Neural crest cell (in vitro differentiated cells): ENCODE measurements at places on chromosomes 7 and 10.

DNA sequence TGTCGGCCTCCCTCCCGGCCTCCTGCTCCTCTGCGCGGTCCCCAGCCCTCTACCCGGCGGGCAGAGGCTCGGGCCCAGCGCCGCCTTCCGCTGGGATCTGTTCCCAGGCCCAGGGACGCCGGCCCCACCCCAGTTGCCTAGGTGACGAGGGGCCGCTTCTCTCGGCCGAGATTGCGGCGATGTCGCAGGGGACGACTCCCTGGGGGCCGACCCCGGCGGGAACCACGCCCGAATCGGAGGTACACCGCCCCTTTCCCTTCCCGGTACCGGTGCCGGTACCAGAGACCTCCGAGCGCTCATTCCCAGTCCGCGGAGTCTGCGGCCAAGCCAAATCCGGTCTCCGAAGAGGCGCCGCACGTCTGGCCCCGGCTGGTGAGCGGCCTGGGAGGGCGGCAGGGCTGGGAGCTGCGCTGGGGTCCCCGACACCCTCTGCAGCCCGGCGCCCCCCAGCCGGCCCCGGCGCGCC lies at the start of gene CABCOCO1:
TSS of gene CABCOCO1 (plus strand) at position 136 of the 466 bp plus-strand sequence. CDS start at position 180, 44 bp downstream.
- peak; percentile 68 for DNase-seq
- H3K4me1 ChIP-seq = no peaks in the 10 kb centered on the region
- no peaks in the 10 kb centered on the region for H3K36me3 ChIP-seq
- peak within 1 kb of the TSS; percentile 81 for H3K4me3 ChIP-seq
- H3K27ac ChIP-seq = no peak within 1 kb of the TSS
- H3K27me3 ChIP-seq = peaks cover 6% of the 10 kb centered on the region

GRCh38 chr7:113890331-113891030 lies 28.3 kb downstream of the PPP1R3A start:
- no peak overlapping the region for H3K4me3 ChIP-seq
- no peak overlapping the region for H3K27ac ChIP-seq
- no peaks in the 10 kb centered on the region for H3K4me1 ChIP-seq
- no peaks in the 10 kb centered on the region for H3K27me3 ChIP-seq

DNA sequence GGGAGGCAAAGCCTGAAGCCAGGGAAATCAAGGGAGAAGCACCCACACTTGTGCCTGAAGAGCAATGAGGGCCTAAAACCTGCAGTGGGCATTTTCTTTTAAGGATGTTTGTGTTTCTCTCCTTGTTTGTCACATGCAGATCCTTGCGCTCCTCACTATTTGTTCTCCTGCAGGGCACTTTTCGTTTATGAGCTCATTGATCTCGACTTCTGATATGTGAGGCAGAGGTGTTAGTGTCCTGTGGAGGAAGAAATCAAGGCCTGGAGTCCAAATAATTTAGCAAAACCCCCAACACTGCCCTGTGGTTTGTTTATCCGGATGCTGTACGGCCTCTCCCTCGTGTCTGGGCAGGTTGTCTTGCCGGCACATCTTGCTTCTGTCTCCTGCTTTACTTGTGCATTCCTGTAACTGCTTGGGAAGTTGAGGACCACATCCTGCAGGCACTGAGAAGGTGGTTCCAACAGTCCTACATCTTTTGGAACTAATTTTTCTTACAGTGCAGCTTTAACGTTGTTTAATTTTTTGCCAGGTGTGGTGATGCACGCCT lies 13.7 kb downstream of the UBE3C start:
- H3K4me3 ChIP-seq = no peak overlapping the region
- H3K27ac ChIP-seq = no peak overlapping the region
- H3K36me3 ChIP-seq = no peaks in the 10 kb centered on the region
- peaks cover 35% of the 10 kb centered on the region for H3K4me1 ChIP-seq
- DNase-seq = no peak

GRCh38 chr10:6579904-6580278 lies at the start of gene PRKCQ:
PRKCQ (minus strand) TSS chr10:6580276; CDS start chr10:6515135, 65,141 bp downstream.
- peak within 1 kb of the TSS; percentile 90 for H3K4me3 ChIP-seq
- peaks cover 5% of the 10 kb centered on the region for H3K36me3 ChIP-seq
- peaks cover 42% of the 10 kb centered on the region for H3K27me3 ChIP-seq
- H3K27ac ChIP-seq = no peak within 1 kb of the TSS
- peaks cover 34% of the 10 kb centered on the region for H3K4me1 ChIP-seq
- DNase-seq = peak; percentile 41

DNA sequence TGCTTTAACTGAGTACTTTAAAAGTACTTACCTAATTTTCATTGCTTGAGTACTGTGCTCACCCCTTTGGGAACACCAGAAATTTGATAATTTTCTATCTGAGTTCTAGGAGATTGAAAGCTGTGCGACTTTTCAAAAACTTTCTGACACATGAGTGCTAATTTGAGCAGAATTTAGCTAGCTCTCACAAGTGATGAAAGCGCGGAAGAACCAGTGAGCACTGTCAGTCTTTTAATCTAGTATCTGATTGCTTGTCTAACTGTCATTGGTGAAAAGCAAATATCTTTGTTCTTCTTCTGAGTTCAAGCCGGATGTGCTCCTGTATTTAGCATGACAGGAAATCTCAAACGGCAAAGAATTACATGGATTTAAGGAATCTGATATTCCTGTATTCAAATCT lies 899.4 kb downstream of the CNTNAP2 start:
- H3K27me3 ChIP-seq = no peaks in the 10 kb centered on the region
- no peak for DNase-seq
- no peak overlapping the region for H3K27ac ChIP-seq
- no peak overlapping the region for H3K4me3 ChIP-seq

GRCh38 chr7:30181736-30182522 lies 47.1 kb downstream of the MTURN start:
- H3K27me3 ChIP-seq = no peaks in the 10 kb centered on the region
- H3K4me1 ChIP-seq = no peaks in the 10 kb centered on the region
- no peak for DNase-seq
- no peaks in the 10 kb centered on the region for H3K36me3 ChIP-seq
- H3K4me3 ChIP-seq = no peak overlapping the region

- H3K4me1 ChIP-seq = peaks cover 9% of the 10 kb centered on the region
- no peak for DNase-seq
- H3K36me3 ChIP-seq = no peaks in the 10 kb centered on the region
- no peak overlapping the region for H3K4me3 ChIP-seq
- no peaks in the 10 kb centered on the region for H3K27me3 ChIP-seq
Measured at GRCh38 chr10:15188603-15189002, 20.1 kb upstream of the NMT2 start.

DNA sequence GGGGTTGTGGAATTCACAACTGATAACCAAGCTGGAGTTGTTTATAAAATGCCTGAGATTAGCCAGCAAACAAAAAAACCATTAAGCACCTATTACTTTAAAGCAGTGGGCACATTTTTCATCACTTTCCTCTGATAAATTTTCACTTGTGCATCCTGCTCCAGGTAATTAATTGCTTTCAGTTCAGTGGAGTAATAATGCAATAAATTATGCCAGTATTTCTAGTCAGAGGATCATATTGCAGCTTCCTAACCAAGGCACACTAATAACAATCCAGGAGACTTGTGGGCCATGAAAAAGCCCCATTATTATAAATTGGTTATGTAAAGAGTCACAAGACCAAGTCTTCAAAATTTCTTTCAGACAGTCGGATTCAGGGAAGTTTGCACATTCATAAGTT lies 193.2 kb downstream of the LRMDA start:
- H3K27me3 ChIP-seq = no peaks in the 10 kb centered on the region
- no peak overlapping the region for H3K4me3 ChIP-seq
- H3K4me1 ChIP-seq = peaks cover 19% of the 10 kb centered on the region
- no peaks in the 10 kb centered on the region for H3K36me3 ChIP-seq
- no peak for DNase-seq
- no peak overlapping the region for H3K27ac ChIP-seq

DNA sequence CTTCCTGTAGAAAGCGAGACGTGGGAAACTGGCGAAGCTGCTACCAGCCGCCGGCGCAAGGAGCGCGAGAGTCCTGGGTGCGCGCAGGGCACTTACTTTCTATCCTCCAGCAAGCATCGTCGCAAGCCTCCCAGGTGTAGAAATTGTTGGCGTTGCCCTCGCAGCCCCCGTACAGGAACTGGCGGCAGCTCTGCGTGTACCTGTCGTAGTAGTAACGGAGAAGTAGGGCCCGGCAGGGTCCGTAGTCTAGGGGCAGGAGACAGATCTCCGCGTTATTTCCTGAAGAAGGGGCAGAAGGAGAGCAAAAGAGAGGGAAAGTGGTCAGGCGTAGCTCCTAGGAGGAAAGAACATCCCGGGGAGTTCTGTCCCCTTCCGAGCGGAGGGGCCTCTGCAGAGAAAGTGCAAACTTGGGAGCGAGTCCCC lies 501 bp downstream of the TFPI2 start:
- H3K4me1 ChIP-seq = peaks cover 11% of the 10 kb centered on the region
- peak; percentile 20 for DNase-seq
- H3K4me3 ChIP-seq = peak overlapping the region; percentile 98
- peaks cover 48% of the 10 kb centered on the region for H3K27me3 ChIP-seq

GRCh38 chr10:114822444-114823076 lies 980 bp downstream of the FHIP2A start:
- peak overlapping the region; percentile 96 for H3K4me3 ChIP-seq
- H3K27ac ChIP-seq = peak overlapping the region; percentile 87
- H3K27me3 ChIP-seq = peaks cover 3% of the 10 kb centered on the region
- H3K4me1 ChIP-seq = peaks cover 19% of the 10 kb centered on the region
- H3K36me3 ChIP-seq = peaks cover 8% of the 10 kb centered on the region

GRCh38 chr7:156152390-156152789 lies 340.1 kb upstream of the SHH start:
- H3K27me3 ChIP-seq = peaks cover 15% of the 10 kb centered on the region
- H3K4me3 ChIP-seq = no peak overlapping the region
- no peak for DNase-seq
- H3K27ac ChIP-seq = no peak overlapping the region
- H3K36me3 ChIP-seq = no peaks in the 10 kb centered on the region
- peaks cover 5% of the 10 kb centered on the region for H3K4me1 ChIP-seq

- H3K27ac ChIP-seq = no peak overlapping the region
- H3K27me3 ChIP-seq = no peaks in the 10 kb centered on the region
- peak overlapping the region; percentile 55 for H3K4me3 ChIP-seq
- H3K36me3 ChIP-seq = peaks cover 3% of the 10 kb centered on the region
Measured at GRCh38 chr10:44975431-44976331, 2.9 kb downstream of the DEPP1 start.

GRCh38 chr10:93131986-93132385 lies 58.3 kb downstream of the CYP26A1 start:
- H3K27me3 ChIP-seq = no peaks in the 10 kb centered on the region
- peaks cover 6% of the 10 kb centered on the region for H3K4me1 ChIP-seq
- H3K4me3 ChIP-seq = no peak overlapping the region
- peaks cover 4% of the 10 kb centered on the region for H3K36me3 ChIP-seq
- no peak overlapping the region for H3K27ac ChIP-seq

DNA sequence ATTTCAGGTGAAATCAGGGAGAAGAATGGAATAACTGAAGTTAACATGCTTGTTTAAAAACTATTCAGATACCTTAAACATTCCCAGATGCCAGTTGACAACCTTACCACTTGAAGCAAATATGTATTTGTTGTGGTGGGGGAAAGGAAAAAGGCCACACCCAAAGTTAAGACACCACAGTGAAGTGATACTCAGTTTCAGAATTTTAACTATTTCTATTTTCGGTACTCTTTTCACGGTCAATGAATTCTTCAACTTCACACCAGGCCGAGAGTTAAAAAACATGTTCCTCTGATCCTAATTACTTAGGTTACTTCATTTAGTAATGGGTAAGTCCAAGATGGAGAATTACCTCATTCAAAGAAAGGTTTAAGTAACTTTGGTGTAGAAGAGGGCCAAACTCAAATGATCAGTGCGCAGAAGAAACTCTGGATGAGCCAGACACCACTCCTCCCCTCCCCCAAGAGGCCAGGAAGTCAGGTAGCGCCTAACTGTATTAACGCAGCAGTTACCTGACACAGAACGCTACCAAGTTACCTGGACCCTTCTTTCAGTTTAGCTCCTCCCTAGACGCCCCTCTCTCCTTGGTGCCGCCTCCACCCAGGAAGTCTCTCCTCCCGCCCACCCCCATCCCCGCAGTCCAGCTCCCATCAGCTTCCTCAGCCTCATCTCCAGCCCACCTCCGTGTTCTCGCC lies 700 bp downstream of the MTPN start:
- DNase-seq = no peak
- no peaks in the 10 kb centered on the region for H3K27me3 ChIP-seq
- H3K36me3 ChIP-seq = no peaks in the 10 kb centered on the region
- H3K4me1 ChIP-seq = peaks cover 27% of the 10 kb centered on the region
- H3K4me3 ChIP-seq = peak overlapping the region; percentile 97

DNA sequence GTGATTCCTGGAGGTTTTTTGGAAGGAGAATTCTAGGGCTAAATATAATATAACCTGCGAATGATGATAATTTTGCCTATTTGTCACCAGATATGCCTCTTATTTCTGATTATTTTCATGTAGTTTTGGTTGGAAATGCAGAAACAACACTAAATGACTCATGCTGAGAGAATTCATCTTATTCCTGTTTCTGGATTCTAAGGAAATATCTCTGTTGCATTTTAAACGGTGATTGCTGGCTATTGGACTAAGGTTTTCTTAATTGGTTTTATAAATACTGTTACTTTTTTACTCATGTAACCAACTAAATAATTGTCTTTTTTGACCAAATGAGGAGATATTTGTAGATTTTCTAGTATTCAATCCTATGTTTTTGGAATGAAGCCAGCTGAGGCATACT lies 204.9 kb upstream of the NPSR1 start:
- H3K27ac ChIP-seq = no peak overlapping the region
- DNase-seq = no peak
- no peaks in the 10 kb centered on the region for H3K36me3 ChIP-seq

DNA sequence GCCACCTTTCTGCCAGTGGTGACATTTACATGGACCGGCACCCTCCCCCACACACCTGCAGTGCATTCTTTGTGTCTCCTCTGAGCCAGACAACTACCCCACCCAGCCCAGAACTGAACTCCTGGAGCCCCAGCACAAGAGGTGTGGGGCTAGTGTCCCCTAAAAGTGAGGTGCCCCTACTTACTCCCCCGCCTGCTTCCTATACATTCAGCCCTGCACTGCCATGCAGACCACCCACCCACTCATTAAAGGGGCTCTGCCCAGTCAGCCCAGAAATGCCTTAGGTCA lies 1.9 kb downstream of the SAP25 start:
- no peaks in the 10 kb centered on the region for H3K36me3 ChIP-seq
- H3K27me3 ChIP-seq = peaks cover 24% of the 10 kb centered on the region
- peak overlapping the region; percentile 83 for H3K4me3 ChIP-seq
- no peak overlapping the region for H3K27ac ChIP-seq

DNA sequence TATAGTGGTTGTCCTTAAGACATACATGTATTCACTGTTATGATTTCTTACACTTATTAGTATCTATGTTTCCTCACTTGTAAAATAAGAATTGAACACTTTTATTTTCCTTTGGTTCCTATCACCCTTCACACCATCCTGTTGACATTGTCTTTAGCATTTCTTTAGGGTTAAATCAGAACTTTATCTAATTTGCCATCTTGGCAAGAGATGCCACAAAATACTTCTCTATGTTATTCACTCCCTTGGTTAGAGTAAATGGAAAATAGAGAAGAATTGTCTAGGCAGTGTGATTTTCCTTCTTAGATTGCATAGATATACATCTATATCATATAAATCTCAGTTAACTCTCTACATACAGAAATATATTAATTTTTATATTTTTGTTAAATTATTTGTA lies 204.7 kb downstream of the SEMA3D start:
- H3K4me3 ChIP-seq = no peak overlapping the region
- H3K4me1 ChIP-seq = no peaks in the 10 kb centered on the region
- no peaks in the 10 kb centered on the region for H3K27me3 ChIP-seq
- peaks cover 3% of the 10 kb centered on the region for H3K36me3 ChIP-seq
